ENCODE measurements at places on chromosomes 4 and X. TPM values are rescaled to one million over a fixed set of nuclear protein-coding genes. Genes with fewer than 3 reads are reported as not detected.
A peak's percentile ranks its signal among the peaks of the same experiment; 100 is the strongest.

DNA sequence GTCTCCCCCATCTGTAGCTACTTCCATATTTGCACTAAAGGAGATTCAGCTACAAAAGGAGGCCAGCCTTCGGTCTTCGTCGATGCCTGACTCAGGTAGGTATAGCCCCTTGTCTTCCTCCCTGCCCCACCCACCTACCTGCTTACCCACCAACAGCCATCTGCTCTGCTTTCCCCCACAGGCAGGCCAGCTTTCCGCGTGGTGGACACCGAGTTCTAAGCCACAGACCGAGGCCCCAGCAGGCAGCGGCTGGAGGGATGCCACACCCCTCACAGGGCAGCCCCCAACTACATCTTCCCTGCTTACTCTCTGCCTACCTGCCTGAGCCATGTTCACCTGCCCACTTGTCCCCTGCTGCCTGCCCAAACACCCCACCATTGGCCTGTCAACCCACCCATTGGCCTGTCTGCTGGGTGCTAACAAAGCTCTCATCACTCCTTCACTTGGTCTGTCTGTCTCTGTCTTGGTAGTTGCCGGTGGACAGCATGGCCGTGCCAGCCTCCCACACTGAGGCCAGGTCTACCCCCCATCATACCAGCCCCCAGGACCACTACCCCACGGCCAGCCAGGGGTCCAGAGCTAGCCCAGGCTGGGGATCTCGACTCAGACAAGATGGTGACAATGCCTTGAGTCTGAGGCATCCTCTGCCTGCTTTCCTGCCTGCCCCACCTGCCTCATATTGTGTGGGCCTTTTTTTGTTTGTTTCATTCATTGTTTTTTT lies 4.1 kb upstream of the USP11 start:
- DNase-seq, result no peak

BMX gene
- total RNA-seq, result 2.6 TPM

GAGE12G gene
- not detected for total RNA-seq

DNA sequence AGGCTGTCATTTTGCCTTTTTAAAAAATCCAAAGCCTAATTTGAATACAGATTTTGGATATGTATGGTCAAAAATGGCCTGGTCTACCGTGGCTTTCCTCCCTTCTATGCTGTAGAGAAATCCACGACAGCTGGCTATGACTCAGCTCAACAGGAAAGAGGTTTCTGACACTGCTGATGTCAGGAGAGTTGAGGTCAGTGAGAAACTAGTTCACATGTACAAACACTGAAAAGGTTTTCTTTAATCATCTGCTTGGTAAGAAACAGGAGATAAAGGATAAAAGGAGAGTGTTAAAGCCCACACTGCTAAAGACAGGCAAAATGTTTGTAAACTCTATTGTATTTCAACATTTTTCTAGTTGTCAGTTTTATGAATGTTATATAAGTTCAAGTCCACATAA lies 113.9 kb downstream of the NYX start:
- no peak for DNase-seq

DNA sequence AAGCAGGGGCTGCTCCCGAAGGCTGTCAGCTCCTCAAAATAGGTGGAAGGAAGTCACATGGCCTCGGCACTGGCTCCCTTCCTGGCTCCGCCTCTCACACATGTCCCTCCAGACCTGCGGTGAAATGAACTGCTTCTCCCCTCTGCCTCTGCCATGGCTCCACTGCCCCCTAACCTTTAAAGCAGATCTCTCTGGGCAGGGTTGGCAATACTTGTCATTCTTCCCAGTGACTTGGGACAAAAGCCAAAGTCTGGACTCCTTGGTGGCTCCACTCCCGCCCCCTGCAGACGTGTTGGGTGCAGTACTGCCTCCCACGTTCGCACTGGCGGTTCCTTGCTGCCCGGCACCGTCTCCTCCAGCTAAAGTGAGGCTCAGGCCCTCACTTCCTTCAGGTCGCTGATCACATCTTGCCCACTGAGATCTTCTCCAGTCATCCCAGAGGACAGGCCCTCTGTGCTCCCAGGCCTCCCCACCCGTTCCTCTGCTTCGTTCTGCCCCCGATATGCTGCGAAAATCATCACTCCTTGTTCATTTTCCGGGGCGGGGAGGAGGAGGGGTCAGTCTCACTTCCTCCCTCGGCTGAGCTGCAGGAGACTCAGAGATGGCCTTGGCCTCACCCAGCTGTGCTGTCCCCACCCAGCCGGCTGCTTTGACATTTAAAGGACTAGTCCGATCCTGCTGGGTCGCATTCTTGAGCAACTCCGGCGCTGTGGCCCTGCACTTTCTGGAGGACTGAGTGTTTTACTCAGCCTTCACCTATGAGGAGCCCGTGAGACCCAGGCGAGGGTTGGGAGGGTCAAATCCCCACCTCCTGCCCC lies 97.4 kb downstream of the PHKA2 start:
- peak; percentile 30 for DNase-seq

HDX gene
- 13.2 TPM for total RNA-seq

CXCL13 gene
- not detected for total RNA-seq

L1CAM gene
- total RNA-seq, result 2.8 TPM

DNA sequence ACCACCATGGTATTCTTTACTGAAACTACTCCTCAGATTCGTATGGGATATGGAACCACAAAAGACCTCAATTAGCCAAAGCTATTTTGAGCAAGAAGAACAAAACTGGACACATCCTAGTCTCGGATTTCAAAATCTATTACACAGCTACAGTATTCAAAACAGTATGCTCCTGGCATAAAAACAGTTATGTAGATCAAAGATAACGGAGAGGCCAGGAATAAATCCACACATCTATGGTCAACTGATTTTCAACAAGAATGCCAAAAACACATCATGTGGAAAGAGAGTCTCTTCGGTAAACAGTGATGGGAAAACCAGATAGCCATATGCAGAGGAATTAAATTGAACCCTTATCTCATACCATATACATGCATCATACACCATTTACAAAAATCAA lies 155.3 kb downstream of the SPCS3 start:
- DNase-seq, result no peak

DNA sequence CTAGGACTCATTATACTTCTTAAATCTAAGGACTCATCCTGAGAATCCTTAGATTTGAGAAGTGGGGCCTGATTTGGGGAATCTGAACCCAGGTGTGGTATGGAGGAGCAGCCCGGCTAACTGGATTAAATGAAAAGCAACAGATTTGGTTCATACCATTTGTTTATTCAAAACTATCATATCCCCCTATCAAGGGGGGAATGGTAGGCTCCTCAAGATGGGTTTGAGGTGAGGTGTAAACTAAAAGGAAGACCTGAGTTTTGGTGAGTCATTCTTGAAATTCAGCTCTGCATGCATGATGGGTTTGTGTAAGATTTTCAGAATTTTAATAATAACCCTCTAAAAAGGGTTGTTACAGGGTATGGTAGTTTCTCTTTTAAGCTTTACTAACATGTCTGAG lies 53.4 kb downstream of the CASP6 start:
- DNase-seq, result no peak

- no peak for DNase-seq
These were observed 56.5 kb downstream of the CPZ start for GRCh38 chr4:8648816-8649630.

DNA sequence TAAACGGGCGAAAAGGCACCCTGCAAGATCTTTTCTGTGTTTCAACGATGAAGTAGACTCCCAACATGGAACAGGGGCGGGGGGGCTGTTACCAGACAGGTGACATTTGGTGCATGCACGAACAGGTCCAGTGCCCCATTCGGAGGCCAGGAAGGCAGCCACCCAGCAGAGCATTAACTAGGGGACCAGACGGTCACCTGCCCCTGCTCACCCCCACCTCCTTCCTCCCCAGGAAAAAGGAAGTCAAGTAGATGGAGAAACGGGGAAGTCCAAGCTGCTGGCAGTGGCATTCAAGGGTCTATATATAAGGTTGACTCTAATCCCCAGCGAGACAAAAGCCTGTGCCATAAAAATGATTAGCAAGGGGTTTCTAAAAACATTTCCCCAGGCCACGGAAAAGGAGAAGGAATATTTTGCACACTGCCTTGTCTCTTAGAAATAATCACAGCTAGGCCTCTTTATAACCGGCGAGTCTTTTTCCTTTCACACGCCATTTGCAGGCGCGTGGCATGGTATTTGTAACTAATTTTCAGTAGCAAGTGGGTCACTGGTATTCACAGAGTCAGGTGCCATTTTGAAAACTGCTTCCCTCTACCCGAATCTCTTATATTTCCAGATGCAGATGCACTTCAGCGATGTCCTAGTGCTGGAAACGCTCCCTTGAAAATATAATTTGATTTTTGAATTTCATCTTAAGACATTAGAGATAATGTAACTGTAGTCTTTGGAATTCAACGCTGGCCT lies 1.2 kb upstream of the TMSB4X start:
- DNase-seq, result no peak

GRCh38 chr4:3320361-3321023 lies 27.7 kb downstream of the RGS12 start:
- DNase-seq, result no peak

- no peak for DNase-seq
These were observed 1084.2 kb upstream of the TENM3 start for GRCh38 chr4:181158971-181159370.

DNA sequence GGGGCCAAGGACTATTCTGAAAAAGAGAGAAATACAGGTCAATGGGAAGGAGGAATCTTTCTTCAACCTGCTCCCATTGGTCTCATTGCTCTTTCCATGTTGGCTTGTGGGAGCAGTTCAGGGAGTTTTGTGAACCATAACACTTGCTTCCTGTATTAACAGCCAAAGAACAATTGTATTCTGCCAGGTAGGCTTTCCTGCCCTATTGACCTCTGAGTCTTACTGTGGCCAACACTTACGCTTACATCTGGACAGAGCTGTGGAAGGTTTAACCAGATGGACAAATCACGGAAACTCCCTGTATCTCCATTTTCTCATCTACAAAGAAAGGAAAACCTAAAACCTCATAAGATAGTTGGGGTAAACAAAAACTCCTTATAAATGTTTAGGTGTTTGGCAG lies 30.7 kb downstream of the MID1IP1 start:
- no peak for DNase-seq

- no peak for DNase-seq
These were observed 190.3 kb upstream of the PSAPL1 start for GRCh38 chr4:7625071-7625470.

DNA sequence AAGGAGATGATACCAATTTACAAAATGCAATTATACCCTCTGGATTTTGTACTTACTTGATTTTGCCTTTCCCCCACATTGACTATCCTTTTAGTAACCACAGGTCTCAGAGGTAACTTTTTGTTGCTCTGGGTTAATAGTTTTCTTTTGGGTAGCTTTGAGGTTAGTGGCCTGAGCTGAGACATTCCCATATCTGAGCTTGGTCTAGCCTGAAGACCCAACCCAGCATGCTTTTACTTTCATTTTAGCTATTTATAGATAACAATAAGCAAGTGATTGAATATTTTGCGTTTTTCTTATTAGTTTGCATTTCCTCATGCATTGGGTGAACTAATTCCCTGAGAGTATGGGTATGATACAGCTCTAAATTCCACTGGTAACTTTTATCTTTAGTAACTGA lies 11.8 kb downstream of the HTN1 start:
- no peak for DNase-seq

GRCh38 chr4:87977521-87978278 lies 2.2 kb downstream of the SPP1 start:
- no peak for DNase-seq

SNCA gene
- total RNA-seq, result 26.1 TPM

DNA sequence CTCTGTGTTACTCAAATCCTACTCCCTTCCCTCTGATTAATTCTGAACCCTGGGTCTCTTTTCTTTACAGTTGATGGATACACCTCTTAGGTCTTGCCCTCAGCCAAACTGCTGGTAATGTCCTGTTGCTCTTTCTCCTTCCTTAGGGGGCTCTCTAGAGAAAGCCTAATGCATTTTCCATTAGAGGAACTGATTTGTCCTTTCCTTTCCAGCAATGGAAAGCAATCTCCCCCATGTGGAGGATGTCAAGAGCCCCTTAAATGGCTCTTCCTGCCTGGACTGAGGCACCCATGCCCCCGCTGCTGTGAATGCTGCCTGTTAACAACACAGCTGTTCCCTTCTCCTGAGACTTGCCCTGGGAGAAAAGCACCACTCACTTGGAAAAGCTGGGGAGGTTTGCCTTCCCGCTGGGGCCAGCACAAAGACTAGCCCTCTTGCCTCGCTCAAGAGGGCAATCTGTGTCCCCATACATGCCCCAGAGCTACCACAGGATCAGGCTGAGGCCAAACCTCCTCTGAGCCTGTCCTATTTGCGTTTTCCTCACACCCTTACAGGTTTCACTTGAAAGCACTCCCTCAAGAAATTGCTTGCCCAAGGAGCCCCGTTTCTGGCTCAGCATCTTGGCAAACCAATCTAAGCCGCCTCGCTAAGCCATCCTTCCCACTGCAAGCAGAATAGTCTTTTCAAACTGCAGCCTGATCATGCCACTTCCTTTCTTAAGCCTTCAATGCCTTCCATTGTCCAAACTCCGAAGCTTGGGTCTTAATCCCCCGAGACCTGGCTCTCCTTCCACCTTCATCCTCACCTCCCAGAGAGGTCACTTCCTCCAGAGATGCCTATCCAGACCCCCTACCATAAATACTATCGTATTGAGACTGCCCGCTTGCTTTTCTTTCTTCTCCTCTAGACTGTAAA lies 23.2 kb upstream of the SMIM20 start:
- DNase-seq, result no peak

PPID gene
- 23.9 TPM for total RNA-seq

DNA sequence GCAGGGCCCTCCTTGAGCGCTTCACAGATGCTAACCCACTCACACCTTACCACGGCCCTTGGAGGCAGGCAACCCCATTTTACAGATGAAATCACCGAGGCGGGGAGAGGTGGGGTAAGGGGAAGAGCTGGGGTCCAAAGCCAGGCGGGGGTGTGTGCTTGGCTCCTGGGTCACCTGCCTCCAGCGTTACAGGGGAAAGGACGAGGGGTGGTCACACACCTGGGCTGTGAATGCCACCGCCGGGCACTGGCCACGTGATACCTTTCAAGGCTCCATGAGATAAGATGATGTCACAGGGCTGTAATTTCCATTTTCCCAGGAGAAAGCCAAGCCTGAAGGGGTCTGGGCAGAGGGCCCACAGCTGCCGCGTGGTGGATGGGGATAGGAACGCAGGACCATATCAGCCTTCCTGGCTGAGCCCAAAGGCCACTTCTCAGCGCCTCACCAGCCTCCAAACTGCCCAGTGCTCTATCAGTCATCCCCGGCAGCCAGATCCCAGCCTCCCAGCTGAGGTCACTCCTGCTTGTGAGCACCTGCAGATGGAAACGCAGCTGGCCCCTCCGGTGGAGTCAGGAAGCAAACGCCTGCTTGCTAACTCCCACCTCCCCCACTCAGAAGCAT lies 62.4 kb upstream of the CRMP1 start:
- no peak for DNase-seq

CXorf49 gene
- total RNA-seq, result not detected

DNA sequence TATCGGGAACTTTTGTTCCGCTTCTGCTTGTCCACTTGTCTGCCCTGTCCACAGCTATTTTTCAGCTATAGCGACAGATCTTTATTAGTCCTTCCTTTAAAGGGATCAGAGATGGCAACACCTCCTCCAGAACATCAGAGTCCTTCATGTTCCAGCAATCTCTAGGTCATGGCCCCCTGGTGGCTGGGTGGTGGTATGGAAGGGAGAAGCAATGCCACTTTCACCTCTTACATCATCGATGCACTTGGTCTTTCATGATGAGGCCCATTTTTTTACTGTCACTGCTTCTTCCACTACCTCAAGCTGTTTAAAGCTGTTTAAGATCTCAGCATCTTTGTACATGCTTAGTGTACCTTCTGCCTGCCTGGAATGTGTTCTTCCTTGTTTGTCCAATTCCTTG lies 106.7 kb downstream of the ARHGAP6 start:
- DNase-seq, result no peak

BANK1 gene
- total RNA-seq, result 6.1 TPM

GRCh38 chrX:9279234-9279544 lies 185.7 kb upstream of the TBL1X start:
- DNase-seq, result no peak
